CD8-positive, alpha-beta memory T cell (primary cell): ENCODE measurements at places on chromosomes 5 and 9. TPM values are rescaled to one million over a fixed set of nuclear protein-coding genes. Genes with fewer than 3 reads are reported as not detected.
A peak's percentile ranks its signal among the peaks of the same experiment; 100 is the strongest.

DNA sequence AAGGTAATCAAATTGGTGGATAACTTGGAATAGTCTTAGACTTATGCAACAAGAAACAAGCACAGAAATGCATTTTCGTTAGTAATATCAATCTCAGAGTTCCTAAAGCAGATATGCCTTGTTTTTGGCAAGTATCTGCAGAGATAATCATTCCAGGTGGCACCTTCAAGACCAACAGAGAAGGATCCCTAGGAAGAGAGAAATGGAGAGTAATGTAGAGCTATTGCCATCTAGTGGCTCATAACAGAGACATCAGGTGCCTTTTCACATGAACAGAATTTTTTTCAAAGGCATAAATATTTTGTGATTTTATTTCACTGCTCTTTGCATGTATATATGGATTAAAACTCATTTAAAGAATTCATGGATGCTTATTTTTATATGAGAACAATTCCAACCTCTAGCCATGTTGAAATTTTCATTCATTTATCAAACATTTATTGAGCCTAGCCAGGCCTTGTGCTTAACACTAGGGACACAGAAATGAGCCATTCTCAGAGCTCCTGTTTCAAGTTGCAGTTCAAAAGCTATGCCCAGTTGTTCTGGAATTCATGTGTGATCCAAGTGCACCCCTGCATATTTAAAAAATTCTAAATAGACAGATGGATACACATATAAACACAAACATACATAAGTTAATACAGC, 117.5 kb upstream of the OR13F1 start:
- no peak for DNase-seq

DNA sequence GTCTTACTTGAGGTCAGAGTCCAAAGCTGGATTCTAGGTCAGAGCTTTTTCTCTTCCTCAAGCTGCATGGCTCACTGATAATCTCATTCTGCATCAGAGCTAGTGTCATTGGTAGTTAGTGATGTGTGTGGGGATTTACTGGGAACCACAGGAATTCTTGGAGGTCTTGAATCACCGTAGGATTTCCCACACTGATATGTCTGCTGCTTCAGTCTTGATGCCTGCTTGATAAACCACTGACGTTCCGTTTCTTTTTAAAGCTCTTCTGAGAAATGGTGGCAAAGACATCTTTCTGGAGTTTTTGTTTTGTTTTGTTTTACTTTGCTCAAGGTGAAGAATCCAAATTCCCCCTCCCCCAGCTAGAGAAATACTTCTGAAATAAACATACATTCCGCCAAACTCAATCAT, 1.2 kb upstream of the GARIN3 start:
- no peak for DNase-seq

DNA sequence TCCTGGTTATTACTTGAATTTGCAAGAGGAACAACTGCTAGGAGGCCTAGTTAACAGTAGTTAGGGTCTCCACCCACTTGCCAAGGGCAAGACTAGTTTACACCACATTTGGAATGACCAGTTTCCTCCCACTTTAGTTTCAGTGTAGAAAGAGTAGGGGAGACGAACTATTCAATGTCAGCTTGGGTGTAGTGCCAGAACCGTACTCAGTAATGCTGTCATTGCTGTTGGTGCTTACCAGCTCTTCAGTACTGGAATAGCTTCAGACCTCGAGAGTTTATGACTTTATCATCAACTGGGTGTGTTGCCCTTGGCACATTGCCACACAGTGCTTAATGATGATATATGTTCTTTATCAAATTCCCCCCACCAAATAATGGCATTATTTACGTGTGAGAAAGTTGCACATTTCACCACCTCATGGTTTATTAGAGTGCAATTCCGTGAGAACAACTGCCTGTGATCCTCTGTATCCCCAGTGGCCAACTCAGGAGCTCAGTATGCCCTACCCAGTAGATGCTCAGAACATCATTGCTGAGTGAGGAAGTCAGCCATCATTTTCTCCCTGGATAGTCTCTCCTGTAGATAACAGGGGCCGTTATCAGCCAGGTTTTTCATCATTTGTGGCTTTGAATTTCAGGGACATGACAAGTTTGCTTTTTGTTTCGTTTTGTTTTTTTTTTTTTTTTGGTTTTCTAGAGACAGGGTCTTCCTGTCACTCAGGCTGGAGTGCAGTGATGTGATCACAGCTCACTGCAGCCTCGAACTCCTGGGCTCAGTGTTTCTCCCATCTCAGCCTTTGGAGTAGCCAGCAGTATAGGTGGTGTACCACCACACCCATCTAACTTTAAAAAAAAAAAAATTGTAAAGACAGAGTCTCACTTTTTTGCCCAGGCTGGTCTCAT, 67.3 kb downstream of the DOCK8 start:
- peak; percentile 39 for DNase-seq

- no peak for DNase-seq
These were observed 28.7 kb downstream of the DYNC2I2 start for GRCh38 chr9:128627906-128628305.

DNA sequence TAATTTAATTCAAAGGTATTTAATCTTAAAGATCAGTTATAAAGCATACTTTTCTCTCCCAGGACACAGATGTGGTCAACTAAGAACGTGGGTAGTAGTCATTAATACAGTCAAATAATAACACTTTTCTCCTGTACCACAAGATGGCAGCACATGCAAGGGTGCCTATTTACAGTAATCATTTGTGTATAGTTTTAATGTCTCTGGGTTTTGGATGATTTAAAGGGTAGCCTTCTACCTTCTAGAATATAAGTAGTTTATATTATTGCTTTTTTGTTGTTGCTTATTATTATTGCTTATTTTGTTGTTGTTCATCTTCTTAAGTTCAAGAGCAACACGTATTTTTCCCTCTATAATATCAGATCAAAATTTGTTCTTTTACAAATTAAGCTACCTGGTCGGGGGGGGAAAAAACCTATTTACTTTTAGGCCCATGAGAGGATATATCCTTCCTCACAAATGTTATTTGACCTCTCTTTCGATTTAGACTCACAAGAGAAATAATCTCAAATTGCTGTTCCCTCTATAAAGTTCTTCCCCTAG, 59.6 kb upstream of the SLC27A6 start:
- DNase-seq = peak; percentile 4

GRCh38 chr5:40452874-40453624, 226.7 kb upstream of the PTGER4 start:
- DNase-seq = no peak

DNA sequence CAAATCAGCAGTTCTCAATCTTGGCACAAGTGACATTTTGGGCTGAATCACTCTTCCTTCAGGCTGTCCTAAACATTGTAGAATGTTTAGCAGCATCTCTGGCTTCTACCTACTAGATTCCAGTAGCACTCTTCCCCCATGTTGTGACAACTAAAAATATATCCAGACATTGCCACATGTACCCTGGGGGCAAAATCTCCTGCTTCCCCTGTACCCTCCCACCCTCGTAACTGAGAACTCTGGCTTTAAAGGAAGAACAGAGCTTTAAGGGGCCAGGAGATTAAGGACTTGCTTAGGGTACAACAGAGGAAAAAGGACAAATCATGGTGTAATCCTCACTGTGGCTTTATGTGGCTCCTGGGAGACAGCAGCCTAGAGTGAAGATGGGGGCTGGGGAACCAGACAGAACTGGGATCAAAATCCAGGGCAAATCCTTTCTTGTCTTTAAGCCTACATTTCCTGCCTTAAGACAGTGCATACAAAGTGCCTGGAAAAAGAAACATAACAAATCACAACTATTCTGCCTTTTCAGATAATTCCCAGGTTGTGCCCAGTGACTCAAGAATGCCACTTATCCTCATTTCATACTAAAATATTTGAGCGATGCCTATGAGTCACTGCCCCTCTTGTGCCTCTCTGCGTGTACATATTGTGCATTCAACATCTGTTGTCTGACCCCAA, 109.3 kb downstream of the DAPK1 start:
- DNase-seq = no peak

DNA sequence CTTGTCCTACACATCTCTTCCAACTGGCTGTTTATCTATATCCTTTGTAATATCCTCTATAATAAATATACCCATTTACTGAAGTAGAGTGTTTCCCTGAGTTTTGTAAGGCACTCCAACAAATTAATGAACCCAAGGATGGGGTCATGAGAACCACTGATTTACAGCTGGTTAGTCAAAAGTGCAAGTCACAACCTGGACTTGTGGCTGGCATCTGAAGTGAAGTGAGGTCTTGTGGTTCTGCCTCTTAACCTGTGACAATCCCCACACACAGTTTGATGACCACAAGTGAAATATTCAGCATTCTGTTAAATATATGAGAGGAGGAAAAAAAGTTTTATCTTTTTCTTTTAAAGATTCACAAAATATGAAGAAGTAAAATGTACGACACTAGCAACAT, 126.1 kb downstream of the NR2F1-AS1 start:
- no peak for DNase-seq

SQSTM1 gene
- 179 TPM for total RNA-seq

SLC34A3 gene
- total RNA-seq = not detected

GCNT4 gene
- 1.6 TPM for total RNA-seq

TNC gene
- 1.4 TPM for total RNA-seq

BARHL1 gene
- total RNA-seq = not detected
